Suppressor macrophage (primary cell): ENCODE measurements at places on chromosomes 1 and 21.

- DNase-seq: no peak
Measured at GRCh38 chr1:208151728-208152598, 92.2 kb downstream of the PLXNA2 start.

DNA sequence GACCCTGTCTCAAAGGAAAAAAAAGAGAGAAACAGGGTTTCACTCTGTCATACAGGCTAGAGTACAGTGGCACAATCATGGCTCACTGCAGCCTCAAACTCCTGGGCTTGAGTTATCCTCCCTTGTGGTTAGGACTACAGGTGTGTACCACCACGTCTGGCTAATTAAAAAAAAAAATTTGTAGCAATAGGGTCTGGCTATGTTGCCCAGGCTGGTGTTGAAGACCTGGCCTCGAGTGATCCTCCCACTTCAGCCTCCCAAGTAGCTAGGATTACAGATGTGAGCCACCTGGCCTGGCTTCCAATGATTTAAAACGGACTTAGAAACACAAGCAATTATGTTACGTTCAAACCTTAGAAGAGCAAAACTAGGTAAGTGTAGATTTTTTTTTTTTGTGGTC, 22.1 kb downstream of the GOLPH3L start:
- no peak for DNase-seq

DNA sequence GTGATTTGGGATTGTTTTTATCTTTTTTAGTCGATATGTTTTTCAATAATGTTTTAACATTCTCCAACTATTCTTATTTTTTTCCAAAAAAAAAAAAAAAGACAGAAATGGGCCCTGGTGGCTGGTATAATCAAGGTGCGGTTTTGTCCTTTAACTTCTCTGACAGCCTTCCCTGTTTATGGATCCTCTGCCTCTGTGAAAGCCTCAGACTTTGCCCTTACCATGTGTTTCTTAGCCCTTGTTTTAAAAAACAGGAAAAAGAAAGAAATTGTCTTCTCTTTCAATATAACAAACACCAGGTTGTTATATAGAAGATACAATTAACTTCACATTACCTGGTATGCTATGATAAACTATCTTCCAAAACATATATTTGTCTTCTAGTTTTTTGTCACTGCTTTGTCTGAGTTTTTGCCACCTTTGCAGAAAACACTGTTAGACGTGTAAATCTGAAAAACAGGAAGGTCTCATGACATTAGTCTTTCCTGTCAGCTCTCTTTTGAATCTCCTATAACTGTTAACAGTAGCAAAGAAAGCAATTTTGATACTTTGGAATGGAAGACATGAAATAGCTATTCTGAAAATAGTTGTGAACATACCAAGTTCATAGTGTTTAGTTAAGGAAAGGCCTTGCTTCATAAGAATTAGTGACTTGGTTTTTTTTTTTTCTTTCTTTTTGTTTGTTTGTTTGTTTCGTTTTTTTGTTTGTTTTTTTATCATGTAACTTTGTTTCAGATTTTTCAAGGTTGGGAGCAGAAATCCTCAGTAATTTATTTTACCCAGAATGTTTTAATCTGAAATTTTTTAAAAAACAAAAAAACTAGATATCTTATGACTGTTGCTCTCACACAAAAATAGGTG, 31.7 kb upstream of the CACYBP start:
- peak; percentile 33 for DNase-seq

GRCh38 chr1:96558635-96559034, 162.9 kb upstream of the PTBP2 start:
- no peak for DNase-seq

GRCh38 chr1:183270541-183271141, 84.6 kb downstream of the LAMC2 start:
- DNase-seq: no peak

- DNase-seq: no peak
Measured at GRCh38 chr21:44381874-44382273, 28.5 kb downstream of the TRPM2 start.

DNA sequence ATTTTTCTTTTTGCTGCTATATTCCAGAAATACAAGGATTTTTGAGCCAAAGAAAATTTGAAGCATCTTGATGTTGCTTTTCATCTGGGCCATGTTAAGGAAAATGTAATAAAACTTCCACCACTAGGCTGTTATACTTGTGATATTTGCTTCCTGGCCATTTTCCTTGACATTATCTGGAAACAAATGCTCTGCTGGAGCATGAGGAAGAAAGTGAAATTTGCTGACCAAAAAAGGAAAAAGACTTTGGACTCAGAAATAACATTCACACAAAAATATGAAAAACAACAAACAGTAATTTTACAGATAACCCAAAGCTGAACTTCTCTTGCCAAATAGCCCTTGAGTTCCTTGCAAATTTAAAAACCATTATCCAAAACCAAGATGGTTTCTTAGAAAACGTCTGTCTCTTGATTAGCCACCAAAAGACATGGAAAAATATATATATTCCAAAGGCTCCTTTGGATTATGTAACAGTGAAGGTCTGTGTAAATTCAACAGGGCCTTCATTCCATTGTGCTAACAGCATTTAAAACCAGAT, 344.5 kb downstream of the LMX1A start:
- no peak for DNase-seq

DNA sequence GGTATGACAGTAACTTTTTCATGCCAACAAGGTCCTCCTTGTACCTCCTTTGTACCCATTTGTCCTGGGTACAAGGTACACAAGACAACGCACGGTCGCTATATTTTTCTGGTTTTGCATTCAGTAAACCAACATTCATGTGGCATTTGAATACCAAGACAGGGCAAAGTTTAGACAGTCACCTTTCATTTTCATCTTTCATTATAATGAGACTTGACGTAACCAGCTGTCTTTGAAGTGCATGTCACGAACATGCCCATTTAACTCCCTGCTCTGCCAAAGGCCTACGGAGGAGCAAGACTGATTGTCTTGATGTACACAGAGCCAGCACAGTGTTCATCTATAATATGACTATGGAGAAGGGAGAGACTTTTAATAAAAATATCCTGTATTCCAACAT, 91.0 kb downstream of the SETD4 start:
- DNase-seq: no peak

DNA sequence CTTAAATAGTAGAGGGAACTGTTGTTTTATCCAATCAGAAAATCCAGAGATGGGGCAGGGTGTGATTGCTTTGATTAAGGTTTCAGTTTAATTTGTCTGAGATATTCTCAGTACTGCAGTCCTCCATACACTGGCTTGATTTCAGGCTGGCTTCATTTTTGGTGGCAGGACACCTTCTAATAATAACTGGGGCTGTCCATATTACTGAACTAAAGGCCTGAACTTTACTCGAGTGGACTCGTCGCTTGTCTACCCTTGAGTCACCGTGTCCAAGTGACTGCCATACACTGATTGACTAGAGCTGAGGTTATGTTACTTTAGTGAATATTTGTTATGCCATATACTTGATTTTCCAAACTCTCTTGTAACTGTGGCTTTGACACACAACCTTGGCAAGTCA, 228.8 kb downstream of the DNAH14 start:
- no peak for DNase-seq

DNA sequence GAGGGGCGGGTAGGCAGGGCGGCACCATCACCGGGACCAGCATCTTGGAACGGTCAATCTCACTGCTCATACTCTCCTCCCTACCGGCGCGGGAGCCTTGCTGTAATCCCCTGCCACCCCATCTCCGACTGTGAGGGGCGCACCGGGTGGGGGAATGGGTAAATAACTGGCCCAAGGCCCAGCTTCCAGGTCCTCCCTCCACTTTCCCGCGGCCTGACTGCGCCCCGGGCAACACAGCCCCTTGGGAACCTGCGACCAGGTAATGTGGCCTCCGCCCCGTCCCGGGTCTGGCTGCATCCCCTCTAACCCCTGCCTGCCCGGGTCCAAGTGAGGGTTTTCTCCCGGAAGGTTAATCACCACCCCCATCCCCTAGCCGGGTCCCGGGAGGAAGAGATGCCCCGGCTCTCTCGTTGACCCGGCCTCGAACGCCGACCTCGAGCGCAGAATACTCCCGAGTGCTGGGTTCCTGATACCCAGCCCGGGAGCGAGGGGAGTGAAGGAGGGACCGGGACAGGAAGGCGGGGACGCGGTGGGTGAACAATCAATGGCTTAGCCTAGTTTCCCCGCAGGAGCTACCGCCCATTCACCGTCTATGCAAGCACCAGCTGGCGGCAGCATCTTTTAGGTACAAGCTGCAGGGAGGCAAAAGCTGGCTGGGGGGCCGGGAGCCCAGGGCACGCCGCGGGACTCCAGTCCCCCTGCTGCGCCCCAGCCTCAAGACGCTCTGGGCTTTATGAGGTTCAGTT, 5.9 kb upstream of the LHX9 start:
- DNase-seq: no peak

- DNase-seq: no peak
Measured at GRCh38 chr1:216176970-216177369, 246.3 kb downstream of the USH2A start.

GRCh38 chr1:21902026-21903012, 34.8 kb downstream of the HSPG2 start:
- DNase-seq: no peak

DNA sequence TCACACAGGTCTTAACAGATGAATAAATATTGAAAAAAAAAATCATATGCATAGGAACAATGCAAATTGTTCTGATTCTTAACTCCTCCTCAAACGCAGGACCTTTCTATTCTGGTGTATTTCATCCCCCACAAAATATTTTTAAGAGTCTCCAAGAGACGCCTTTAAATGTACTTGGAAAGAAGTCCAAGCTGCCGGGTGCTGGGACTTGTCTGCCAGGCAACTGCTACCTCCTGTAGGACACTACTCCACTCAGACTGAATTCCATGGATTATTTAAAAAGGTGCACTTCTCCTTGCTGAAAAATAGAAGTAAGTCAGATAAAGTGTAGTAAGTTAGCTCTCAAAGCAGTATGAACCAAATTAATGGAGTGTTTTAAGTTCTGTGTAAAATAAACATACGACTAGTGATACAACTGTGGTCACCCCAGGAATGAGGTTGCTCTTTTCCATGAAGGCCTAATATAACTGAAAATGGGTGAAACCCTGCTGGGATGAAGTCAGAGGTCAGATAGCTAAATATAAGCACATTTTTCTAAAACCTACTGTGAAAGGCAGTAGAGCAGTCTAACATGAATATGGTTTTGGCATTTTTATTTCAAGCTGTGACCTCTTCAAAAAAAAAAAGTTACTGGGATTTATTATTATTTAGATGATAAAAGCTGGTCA, 189.2 kb upstream of the PBX1 start:
- no peak for DNase-seq

DNA sequence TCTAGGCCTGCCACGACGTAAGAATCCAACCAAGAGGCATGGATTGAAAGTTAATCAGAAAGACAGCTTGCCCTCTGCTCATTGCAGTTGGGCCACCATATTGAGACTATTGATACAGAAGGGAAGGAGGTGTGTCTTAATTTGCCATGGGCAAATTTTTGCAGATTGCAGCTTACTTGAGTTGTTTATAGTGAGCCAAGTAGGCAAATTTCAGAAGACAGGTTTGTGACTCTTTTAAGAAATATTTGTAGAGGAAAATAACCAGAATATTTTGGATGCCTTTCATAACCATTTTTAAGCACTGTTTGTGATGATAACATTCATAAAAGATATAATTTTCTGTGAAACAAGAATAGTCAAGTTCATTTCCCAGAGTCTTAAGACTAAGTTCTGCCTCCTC, 74.1 kb downstream of the PRDM2 start:
- DNase-seq: no peak

DNA sequence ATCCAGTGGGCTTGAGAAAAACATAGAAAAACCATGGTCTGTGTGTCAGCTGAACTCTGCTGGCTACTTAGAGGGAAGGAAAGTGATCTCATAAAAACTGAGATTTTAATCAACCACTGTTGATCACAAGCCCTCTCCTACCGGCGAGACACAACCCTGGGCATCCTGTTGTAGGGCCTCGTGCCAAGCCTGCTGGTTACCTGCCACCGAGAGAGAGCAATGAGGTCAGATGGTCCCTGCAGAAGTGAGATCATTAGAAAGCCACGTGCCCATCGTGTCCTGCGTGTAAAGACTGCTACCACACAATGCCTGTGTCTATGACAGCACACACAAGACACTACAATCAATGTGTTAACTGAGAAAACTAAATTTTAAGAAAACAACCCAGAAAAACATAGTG, 41.7 kb upstream of the GPR153 start:
- no peak for DNase-seq

DNA sequence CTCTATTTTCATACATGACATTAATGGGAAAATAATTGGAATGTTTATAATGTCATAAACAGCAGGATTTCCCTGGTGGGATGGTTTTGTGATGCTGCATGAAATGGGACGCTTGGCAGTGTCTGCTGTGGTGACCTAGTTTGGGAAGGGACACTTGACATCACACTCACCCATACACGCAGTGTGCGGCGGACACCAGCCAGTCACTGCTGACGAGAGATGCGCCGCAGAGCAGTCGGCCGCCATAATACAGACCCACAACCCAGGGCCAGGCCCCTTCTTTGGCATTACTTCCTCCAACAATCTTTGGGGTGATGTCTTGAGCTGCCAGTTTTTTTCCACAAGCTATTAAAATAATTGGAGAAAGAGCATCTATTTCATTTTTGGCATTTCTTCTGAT, 49.5 kb downstream of the CHODL start:
- DNase-seq: no peak

- peak; percentile 96 for DNase-seq
Measured at GRCh38 chr1:32989160-32990050, 24.8 kb upstream of the RNF19B start.

DNA sequence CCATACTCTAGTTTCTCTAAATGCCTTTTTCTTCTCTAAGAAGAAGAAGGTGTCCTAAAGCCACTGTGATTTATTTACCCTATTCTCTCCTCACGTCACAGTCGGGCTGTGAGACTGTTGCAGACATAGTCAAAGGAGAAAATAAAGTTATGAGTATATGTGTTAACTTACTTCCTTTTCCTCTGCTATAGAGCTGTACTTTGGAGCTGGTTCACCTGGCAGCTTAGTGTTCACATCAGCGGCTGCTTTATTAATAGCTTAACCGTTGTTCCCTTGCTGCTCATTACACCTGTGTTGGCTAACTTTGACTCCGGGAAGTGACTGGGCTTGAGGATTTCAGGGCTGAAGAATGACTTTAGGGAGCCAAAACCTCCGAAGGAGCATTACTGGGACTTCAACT, 3.6 kb downstream of the PFKFB2 start:
- DNase-seq: no peak

- no peak for DNase-seq
Measured at GRCh38 chr1:241219449-241219848, 137.6 kb downstream of the RGS7 start.

DNA sequence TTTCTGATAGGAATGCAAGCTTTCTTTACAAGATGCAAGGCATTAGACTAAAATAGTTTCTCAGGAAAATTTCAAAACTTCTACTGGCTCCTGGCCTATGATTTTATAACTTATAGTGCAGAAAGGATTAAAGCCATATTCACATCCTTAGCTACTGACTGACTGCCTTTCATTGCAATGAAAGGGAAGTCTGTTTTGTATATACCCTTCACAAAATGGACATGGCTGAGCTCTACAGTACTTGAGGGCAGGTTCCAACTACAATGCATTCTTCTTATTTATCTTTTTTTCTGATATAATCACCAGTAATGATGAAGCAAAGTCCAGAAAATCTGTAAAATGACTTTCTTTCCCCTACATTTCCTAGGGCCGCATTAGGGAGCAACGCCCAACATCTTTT, 100.5 kb upstream of the ESRRG start:
- no peak for DNase-seq

- DNase-seq: no peak
Measured at GRCh38 chr1:66403007-66403731, 130.8 kb upstream of the SGIP1 start.
